Right ventricle myocardium superior (tissue), 1 donor: ENCODE measurements at places on chromosomes 11 and 22.

GRCh38 chr11:107858217-107859070 is at the start of gene SLC35F2:
Gene SLC35F2 (minus strand): TSS chr11:107858787. CDS start chr11:107858767, 20 bp downstream.
- peak; percentile 59 for DNase-seq

GRCh38 chr22:44627521-44628139 is 74.4 kb upstream of the PRR5 start:
- no peak for DNase-seq

GRCh38 chr11:15113381-15113780 is 1.3 kb upstream of the INSC start:
- no peak for DNase-seq

GRCh38 chr11:7413961-7414915 is 71.1 kb upstream of the OLFML1 start:
- no peak for DNase-seq

DNA sequence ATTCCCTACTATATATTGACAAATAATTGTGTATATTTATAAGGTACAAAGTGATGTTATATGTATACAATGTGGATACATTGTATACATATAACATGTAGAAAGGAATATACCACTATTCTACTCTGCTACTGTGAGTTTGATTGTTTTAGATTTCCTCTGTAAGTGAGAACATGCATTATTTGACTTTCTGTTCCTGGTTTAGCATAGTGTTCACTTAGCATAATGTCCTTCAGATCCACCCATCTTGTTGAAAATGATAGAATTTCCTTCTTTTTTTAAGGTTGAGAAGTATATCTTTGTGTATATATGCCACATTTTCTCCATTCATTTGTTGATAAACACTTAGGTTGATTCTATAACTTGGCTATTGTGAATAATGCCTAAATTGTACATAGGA is 140.8 kb upstream of the BDNF start:
- DNase-seq: no peak

DNA sequence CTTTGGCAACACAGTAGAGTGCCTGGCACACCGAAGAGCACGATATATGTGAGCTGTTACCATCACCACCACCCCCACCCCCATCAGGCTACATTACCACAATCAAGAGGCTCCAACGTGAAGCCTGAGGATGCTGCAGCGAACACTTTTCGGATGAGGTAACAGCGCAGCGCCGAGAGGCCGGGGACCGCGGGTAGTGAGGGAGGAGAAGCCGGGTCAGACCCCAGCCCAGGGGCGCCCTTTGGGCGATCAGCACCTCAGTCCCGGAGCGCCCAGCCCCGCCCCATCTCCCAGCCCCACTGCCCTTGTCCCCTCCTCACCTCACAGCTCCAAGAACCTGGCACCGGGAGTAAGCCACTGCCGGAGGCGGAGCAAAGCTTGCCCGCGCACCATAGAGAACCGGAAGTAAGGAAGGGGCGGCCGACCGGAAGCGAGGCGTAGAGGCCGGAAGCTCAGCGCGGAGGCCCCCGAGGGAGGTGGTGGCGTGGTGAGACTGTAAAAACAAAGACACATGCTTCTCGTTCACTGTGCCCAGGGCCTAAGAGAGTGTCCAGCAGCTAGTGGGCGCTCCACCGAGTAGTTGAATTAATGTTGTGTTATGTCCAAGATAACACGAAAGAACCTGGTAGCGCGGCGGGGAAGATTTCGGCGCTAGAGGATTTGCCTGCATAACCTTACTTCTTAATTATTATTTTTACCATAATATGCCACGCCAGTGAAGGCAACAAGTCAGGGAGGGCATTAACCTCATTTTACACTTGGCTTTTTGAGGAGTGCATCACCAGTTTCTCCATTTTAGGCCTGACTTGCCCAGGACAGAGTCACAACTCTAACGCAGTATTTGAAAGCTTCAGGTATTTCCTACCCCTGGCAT is at the start of gene THOC5:
TSS of gene THOC5 (minus strand) at position 407 of the 874 bp plus-strand sequence. CDS start 4,610 bp downstream, outside the sequence.
- peak; percentile 97 for DNase-seq

- DNase-seq: no peak
Observed at GRCh38 chr22:46862418-46863324, 100.2 kb downstream of the TBC1D22A start.

- no peak for DNase-seq
Observed at GRCh38 chr11:92826136-92826535, 143.3 kb upstream of the MTNR1B start.

DNA sequence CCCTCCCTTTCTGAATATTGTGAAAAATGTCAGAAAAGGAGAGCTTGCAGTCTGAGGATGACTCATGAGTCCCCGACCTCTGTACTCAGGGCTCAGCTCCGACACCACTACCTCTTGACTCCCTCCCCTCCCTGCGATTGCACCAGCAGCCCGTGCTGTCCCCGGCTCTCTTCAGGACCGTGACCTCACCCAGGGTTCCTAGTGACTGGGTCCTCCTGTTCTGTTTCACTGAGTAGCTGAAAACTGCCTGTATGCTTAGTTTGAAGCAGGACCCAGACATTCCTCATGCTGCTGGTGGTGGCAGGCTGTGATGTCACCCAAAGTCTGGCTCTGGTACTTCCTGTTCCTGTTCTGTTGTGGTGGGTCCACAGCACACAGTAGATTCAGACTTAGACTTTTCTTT is 11.7 kb downstream of the PHRF1 start:
- no peak for DNase-seq

DNA sequence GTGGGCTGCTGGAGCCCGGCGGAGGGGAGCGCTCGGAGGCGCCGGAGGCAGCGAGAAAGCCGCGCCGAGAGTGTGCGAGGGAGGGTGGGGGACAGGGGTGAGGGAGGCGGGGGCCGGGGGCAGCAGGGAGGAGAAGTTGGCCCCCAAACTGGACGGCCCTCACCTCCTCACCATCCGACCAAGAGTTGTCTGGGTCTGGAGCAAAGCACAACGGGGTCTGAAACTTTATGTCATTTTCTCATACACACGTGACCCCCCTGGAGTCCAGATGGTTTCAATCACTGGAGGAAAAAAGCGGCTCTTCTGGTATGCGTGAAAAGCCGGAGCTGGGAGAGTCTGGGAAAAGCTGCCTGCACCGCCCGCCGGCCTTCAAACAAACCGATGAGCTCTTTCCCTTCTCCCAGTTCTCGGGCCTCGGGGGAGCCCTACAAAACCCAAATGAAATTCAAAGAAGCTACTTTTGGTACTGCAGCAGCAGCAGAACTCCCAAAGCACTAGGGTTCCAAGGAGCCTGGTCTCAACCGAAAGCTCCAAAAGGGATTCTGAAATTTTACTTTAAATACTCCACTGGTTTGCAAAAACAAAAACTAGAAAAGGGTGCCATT is 39.7 kb upstream of the AKIP1 start:
- DNase-seq: peak; percentile 76

DNA sequence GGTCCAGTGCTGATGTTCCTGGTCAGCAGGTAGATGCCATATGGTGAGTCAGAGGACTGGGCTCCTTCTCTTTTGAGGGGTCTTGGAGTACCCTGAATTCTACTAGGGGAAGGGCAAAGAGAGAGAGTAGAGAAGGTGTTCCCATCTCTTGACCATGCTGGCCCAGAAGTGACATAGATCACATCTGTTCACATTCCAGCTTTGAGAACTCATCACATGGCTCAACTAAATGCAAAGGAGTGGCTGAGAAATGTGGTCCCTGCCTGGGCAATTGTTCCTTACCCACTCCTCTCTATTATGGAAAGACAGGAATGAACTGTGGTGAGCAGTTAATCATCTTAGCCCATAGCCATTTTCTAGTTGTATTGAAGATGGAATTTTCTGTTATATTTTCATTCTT is 105.4 kb upstream of the TIMP3 start:
- no peak for DNase-seq

GRCh38 chr11:50187220-50187619 is 154.5 kb downstream of the OR4C45 start:
- no peak for DNase-seq

GRCh38 chr11:91173701-91174100 is 950.9 kb upstream of the CHORDC1 start:
- DNase-seq: no peak

GRCh38 chr11:61472282-61472681 is 36.3 kb upstream of the LRRC10B start:
- DNase-seq: peak; percentile 88

DNA sequence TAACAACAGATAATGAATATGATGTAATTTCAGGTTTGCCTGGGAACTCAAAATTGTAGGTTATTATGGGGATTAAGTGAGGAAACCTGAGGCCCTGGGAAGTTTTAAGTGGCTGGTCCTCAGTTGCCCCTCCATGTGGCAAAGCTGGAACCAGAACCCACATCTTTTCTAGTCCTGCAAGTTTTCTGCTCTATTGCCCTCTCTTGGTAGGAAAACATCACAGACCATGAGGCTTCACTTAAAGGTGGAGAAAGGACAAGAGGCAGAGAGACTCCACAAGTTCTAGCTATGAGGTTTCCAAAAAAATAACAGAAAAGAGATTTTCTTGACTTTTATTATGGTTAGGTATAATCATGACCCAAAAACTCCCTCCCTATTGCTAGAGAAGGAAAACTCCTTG is 115.5 kb upstream of the DDI1 start:
- no peak for DNase-seq

DNA sequence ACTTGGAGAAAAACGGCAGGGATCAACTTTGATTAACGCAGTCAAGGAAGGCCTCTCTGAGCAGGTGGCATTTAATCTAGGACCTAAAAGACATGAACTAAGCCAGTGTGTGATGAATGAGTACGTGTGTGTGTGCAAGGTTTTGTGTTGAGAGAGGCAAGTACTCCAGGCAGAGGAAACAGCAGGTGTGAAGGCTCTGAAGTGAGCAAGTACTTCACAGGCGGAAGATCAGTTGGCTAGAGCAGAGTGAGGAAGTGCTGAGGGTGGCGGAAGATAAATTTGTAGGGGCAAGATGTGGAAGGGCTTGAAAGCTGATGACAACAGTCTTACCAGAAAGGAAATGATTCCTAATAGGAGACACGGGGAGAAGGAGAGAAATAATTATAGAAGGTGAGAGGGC is 6.8 kb downstream of the APIP start:
- DNase-seq: no peak

DNA sequence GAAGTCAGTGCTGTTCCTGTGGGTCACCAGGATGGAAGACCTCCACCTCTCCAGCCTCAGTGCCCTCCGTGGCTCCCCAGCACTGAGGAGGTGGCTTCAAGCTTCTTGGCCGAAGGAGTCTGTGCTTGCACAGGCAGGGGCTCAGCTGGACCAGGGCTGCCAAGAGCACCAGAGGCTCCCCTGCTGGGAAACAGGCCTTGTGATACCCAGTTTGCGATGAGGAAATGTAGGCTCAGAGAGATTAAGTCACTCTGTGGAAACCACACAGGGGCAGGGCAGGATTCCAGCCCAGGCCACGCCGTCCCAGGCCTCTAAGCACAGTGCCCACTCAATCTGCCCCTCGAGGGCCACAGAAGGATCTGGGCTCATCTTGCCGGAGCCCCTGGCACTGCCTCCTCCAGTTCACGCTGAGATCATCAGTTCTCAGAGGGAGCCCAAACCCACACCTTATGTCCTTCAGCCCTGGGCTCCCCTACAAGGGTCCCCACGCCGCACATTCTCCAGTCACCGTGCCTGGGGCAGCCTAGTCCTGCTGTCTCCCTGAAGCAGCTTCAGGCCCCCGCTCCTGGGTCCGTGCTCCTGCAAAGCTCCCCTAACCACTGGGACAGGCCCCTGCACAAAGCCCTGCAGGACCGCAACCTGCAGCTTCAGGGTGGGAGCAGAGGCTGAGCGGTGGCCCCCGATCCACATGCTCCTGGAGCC is 21.6 kb downstream of the ANO1 start:
- DNase-seq: peak; percentile 24

- DNase-seq: no peak
Observed at GRCh38 chr22:23263651-23264555, 83.6 kb downstream of the BCR start.

GRCh38 chr11:11894486-11894885 is 52.7 kb downstream of the USP47 start:
- no peak for DNase-seq

DNA sequence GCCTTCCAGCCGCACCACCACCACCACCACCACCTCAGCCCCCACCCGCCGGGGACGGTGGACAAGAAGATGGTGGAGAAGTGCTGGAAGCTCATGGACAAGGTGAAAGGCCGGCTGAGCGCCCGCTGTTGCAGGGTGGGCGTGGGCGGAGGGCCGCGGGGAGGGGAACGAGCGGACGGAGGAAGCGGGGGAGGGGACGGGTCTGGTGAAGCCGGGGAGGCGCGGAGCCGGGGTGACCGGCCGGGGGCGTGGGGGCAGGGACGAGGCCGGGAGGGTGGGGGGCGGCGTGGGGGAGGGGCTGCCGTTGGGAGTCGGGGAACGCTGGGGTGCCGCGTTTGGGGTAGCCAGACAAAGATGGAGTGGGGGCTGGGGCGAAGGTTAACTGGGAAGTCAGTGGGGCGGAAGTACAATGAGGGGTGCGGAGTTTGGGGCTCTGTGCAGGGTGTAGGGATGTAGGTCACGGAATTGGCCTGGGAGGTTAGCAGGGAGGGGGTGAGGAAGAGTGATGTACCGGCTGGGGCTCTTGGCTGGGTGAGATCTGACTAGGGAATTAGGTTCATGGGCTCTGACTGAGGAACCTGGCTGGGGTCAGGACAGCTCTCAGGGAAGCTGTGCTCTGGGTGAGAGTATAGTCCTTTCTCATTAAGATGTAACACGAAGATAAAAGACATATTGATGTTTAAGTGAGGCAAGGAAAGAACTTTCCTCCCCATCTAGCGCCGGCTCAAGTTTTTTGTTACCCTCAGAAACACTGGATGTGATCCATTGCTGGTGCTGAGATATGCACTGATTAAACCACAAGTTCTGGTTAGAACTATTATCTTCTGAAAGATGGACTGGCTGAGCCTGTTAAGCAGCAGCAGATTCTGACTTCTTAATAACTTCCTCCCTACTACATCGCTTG is 624 bp downstream of the CBL start:
- peak; percentile 71 for DNase-seq

DNA sequence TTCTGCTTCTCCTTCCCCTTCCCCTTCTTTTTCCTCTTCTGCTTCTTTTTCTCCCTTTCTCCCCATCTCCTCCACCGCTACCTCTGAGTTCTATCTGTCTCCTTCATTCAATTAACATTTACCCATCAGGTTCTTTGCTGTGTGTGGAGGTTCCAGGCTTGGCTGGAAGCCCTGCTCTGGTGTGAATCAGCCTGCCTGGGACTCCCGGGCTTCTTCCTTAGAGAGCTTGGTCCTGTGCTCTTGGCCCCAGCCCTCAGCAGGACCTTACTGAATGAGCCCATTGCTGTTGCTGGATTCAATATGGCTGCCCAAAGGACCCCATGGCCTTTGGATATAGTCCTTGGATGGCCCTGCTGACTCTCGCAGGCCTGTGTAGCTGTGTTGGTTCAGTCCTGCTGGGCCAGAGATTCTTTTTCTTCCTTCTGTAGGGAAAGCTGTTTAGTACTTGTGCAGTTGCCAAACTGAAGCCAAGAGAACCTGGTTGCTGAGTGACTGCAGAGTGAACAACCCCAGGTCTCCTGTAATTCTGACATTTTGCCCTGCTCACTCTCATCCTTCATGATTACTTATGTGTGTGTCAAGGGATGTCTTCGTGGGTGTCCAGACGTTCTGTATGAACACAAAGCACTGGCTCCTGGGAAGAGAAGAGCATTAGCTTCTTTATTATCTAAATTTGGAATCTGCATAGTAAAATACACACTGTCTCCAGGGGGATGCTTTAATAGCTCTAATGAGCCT is 81.0 kb upstream of the ZBED5 start:
- DNase-seq: no peak

GRCh38 chr11:44746894-44747293 is 20.1 kb downstream of the TSPAN18 start:
- DNase-seq: peak; percentile 81
